Right renal pelvis (tissue), 4 donors: ENCODE measurements at places on chromosomes 13 and 19.

GRCh38 chr13:112696869-112697465 is 7.1 kb downstream of the ATP11A start:
- DNase-seq, result no peak

- no peak for DNase-seq
These were observed 2.5 kb downstream of the LCP1 start for GRCh38 chr13:46179491-46179908.

DNA sequence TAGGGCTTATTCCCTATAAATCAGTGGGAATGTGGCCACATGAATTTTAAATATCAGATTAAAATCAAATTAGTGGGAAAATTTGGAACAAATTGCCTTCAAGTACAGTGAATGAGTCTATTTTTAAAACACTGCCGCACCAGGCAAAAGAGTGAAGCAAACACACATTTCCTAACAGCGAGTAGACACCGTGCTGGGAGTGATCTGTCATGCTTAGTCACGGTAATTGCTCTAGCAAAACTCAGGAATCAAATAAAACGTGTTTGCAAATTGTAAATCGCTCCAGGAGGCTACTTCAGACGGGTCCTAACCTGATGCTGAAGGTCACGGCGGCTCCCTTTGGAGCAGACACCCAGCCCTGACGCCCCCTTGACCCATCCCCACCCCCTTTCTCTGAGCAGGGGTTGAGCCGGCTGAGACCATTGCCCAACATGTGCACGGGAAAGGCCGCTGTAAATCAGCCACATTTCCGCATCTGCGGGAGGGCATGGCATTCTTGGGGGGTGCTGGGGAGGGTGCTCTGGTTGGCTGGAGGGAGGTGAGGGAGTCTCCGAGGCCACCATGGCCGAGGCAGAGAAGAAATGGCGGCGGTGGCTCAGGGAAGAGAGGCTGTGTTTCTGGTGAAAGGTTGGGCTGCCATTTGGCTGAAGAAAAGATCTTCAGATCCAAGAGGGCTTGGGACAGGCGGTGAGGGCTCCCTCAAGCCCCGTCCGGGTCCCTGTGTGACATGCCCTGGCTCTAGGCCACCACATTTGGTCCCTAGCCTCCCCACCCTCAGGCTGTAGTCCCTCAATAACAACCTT is 8.9 kb downstream of the CEBPA start:
- no peak for DNase-seq

- no peak for DNase-seq
These were observed 48.3 kb downstream of the MAP4K1 start for GRCh38 chr19:38569368-38569983.

DNA sequence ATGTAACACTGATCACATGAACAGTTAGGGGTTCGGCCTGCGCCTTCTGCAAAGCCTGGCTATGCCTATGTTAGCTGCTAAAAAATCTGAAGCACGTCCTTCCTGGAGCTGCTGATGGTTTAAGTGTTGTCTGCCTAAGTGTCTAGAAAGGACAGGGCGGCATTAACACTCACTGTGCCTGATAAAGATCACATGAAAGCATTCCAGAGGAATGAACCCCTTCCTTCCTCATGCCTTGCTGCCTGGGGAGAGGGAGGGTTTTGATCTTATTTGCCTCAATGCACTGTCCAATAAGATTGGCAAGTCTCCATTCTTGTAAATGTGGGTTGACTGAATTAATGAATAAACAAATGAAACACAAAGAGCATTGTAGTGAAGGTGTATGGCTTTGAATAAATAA is 5.2 kb downstream of the DOCK9 start:
- no peak for DNase-seq

GRCh38 chr19:7505682-7506384 is 10.1 kb upstream of the ZNF358 start:
- DNase-seq, result no peak

DNA sequence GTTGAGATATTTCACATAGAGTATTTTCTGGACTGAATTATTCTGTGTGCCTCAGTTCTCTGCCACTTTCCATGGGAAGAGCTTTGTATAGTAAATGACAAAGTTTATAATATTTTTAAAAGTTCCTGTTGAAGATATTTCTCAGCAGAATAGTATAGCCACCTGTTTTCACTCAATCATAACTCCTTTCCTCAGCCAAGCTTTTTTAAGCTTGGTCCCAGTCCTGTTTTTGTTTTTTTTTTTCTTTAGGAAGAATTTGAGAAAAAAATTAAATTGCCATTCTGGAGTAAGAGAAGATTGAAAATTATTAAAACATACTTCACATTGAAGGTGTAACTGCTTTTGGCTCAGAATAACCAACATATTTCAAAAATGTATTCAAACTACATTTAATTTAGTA is 55.5 kb downstream of the ENOX1 start:
- no peak for DNase-seq

- no peak for DNase-seq
These were observed 46.6 kb downstream of the CAPN12 start for GRCh38 chr19:38697641-38698071.

DNA sequence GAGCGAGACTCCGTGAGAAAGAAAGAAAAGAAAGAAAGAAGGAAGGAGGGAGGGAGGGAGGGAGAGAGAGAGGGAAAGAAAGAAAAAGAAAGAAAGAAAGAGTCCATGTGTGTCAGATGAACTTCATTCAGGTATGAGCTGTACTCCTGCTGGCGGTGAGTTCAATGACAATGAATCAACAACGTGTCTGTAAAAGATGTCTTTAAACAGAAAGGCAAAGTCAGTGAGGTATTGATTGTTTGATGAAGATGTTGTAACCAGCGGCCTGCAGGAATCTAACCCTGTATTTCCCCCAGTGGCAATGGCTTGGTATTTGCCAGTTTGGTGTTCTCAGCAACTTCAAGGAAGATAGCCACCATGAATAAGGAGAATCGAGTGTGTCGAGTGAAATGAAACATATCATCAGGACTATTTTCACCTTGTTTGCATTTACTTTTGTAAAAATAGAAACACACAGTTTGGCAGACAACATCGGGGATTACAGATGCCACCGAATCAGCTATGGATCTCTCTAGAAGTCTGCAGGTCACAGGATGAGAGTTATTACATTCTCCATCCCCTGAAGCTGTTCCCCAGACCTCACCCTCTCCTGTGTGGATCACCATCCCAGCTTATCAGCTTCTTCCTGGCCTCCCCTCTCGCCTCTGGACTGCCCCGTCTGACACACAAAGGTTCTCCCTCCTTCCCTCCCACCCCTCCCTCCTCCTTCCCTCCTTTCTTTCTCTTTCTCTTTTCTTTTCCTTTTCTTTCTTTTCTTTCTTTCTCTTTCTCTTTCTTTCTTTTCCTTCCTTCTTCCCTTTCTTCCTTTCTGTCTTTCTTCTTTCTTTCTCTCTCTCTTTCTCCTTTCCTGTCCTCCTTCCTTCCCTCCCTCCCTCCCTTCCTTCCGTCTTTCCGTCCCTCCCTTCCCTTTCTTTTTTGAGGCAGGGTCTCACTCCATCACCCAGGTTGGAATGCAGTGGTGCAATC is 8.2 kb upstream of the SBK3 start:
- DNase-seq, result no peak

GRCh38 chr13:113886561-113887112 is 22.8 kb upstream of the GAS6 start:
- no peak for DNase-seq

GRCh38 chr19:17021793-17022590 is 4.6 kb downstream of the CPAMD8 start:
- no peak for DNase-seq

GRCh38 chr13:33172400-33172799 is 113.2 kb downstream of the STARD13 start:
- no peak for DNase-seq

GRCh38 chr19:3668331-3669081 is 31.8 kb downstream of the PIP5K1C start:
- DNase-seq, result no peak

- DNase-seq, result peak; percentile 57
These were observed 297.5 kb downstream of the ENOX1 start for GRCh38 chr13:43489233-43489632.

- no peak for DNase-seq
These were observed 12.2 kb upstream of the ZNF304 start for GRCh38 chr19:57338877-57339276.

DNA sequence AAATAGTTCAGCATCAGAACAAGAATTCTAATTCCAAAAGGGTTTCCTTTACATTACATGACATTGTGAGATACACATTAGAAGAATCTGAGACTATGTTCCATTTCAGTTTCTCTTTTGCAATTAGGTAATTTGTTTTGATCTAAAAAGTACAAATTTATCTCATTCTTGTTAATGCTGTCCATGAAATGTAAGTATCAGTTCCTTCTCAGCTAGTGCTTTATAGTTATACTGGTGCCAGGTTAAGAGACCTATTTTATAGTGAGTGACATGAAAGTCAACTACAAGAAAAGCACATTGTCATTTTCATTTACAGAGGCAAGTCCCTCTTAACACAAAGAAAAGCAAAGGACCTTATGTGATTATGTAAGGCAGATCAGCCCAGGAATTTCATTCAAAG is 43.9 kb downstream of the RCBTB2 start:
- no peak for DNase-seq

DNA sequence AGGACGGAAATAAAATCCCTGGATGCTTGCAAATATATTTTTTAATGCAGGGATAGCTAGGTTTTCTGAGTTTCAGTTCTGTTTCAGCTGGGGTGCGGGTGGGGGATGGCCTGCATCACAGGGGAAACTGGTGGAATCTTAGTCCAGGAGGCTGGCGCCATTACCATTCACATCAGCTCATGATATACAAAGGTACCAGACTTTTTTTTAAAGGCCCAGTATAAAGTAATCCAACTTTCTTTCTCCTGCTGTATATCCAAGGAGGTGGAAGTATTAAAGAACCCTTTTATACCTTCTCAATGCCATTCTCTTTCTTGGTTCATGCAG is 343.8 kb downstream of the KCNRG start:
- no peak for DNase-seq

GRCh38 chr19:14118165-14119051 is 846 bp upstream of the PRKACA start:
- no peak for DNase-seq

DNA sequence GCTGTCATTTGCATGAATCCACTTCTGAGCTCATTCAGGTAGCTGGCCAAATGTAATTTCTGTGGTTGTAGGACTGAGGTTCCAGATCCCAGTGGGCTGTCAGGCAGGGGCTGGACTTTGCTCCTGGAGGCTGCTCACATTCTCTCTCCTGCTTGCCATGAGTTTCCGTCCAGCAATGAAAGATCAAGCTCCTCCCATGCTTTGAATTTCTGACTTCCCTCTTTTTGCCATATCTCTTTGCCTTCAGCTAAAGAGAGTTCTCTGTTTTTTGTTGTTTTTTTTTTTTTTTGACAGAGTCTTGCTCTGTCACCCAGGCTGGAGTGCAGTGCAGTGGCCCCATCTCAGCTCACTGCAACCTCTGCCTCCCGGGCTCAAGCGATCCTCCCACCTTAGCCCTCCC is 76.9 kb downstream of the ING1 start:
- no peak for DNase-seq

- no peak for DNase-seq
These were observed 5.1 kb downstream of the IGFLR1 start for GRCh38 chr19:35736913-35737886.

GRCh38 chr13:98507282-98507797 is 69.6 kb downstream of the STK24 start:
- peak; percentile 39 for DNase-seq

- DNase-seq, result no peak
These were observed 172.8 kb downstream of the DNAJC15 start for GRCh38 chr13:43196086-43196621.

DNA sequence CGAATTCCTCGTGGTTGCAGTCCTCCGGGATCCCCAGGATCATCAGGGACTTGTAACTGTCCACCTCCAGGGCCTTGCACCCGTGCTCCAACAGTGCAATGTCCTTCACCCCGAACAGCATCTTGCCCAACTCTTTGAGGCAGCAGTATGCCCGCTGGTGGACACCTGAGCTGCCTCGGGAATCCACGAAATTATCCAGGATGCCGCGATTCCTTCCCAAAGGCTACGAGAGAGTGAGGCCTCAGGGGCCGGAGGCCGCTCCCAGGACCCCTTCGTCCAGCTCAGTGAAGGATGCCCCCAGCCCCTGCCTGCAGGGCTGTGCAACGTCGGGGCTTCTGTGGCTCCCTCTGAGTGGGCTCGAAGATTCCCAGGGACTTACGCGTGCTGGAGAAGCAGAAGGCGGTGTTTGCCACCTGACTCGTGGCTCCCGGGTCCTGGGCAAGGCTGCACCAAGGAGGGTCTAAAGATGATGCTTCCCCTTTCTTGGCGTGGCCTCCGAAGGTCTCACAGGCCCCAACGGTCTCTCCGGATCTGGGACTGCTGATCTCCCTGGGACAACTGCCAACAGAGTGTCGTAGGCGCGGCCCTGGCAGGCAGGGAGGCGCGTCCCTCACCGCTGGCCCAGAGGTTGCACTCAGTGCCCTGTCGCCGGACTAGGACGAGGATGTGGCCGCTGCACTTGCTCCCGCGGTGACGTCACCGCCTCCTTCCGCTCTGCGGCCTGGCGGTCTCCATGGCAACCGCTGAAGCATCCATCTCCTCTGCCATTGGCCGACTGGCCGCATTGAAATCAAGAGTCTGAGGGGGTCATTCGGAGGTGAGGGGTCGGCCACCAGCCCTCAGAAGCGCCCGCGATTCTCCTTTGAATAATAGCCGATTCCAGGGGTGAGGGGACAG is at the start of gene PNMA8C:
Gene PNMA8C, minus strand, starts transcription at position 698 of the 897 bp plus-strand sequence. Its CDS starts 577 bp downstream, at position 121.
- no peak for DNase-seq

DNA sequence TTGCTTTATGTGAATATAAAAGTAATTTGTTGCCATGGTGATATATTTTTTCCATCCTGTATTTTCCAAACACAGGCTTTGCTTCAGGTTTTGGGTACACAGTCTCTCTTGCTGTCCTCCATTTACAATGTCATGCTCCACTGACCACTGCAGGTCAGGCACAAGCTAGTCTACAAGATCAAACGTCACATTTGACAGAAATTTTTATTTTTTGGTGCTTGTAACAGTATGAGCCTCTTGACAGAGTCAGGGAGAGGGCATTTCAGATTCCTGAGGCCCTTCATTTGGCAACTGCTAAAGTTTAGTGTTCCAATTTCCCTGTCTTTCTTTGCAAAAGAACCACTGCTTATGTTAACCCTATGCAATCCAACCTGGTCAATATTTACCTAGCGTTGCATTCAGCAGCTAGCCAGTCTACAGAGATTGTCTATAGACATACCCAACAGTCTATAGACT is 175.0 kb downstream of the RFC3 start:
- no peak for DNase-seq

- no peak for DNase-seq
These were observed 5.4 kb upstream of the OLFM2 start for GRCh38 chr19:9941671-9942070.

DNA sequence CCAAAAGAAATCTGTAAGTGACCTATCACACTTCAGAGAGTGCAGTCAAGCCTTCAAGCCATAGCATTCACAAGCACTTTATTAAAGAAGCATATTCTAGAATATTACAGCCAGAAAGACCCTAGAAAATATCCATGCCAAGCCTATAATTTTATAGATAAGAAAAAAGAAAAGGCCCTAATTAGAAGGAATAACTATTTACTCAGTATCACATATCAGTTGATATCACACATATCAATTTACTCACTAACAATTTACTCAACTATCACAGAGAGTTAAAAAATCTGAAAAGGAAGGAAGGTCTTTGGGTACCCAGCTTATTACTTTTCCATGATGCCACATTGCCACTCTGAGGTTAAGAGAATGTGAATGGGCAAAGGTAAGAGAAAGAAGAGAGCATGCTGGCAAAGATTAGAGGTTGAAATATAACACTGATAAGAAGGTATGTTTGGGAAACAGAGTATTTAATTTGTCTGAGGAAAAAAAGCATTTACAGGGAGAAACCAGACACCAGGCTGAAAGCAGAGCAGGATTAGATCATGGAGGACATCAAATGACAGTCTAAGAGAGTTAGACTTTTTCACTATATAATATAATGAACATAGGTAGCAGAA is 186.2 kb downstream of the VWA8 start:
- no peak for DNase-seq

GRCh38 chr13:91362908-91363307 is 15.4 kb downstream of the MIR17HG start:
- DNase-seq, result no peak
